ENCODE measurements at places on chromosomes 13 and 19.

GRCh38 chr13:32414580-32414979 lies 13.3 kb downstream of the N4BP2L1 start:
- no peak for DNase-seq

DNA sequence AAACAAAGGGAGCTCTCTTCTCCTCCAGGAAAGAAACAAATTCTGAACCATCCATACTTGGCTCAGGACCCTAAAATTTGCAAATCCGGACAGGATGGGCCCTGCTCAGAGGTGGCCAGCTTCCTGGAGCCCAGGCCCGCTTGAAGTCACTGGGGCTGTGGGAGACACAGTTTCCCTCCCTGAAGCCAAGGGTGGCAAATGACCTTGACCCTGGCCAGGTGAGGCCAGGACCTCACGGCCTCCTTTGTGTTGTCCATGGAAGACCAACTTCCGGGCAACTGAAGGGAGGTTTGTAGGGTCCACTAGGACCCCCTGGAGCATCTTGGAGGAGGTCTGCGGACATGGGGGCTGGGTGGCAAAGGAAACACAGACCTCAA lies 5.5 kb downstream of the NANOS3 start:
- DNase-seq: no peak

- DNase-seq: no peak
These were observed 121.2 kb upstream of the MLNR start for GRCh38 chr13:49098771-49099512.

DNA sequence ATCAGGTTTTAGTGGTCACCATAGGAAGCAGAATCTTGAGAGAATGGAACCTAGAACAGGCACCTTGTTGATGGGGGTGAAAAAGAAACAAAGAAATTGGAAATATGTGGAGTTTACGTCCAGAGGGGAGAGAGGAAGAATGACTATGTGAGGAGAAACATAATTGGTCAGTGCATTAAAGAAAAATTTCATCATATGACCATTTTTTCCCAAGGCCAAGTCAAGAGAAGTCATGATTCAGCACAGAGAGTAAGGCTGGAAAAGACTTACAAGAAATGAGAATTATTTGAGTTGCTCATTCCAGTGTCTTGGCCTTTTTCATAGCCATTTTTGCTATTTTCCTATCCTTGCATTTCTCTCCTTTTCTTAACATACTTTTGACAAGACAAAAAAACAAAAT lies 421.7 kb downstream of the EFNB2 start:
- no peak for DNase-seq

All from right cardiac atrium (tissue), 5 donors.